ENCODE measurements at places on chromosomes 5 and 9.

- no peak for DNase-seq
Measured at GRCh38 chr9:123407217-123407851, 51.3 kb downstream of the CRB2 start.

DNA sequence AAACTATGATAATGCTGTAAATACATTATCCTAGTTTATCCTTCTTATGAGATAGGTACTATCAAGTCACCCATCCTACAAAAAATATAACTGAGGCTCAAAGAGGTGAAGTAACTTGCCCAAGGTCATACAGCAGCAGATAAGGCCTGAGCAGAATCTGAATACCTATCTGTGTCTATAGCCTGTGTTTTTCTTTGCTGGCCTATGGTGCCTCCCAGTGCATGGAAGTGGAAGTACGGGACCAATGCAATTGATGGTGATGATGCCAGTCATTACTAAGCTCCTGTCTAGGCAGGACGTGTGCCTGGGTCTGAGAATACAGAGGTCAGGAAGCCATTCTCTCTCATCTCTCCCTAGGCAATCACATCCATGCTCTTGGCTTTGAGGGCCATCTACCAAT, 67.8 kb downstream of the FAT2 start:
- DNase-seq, result no peak

GRCh38 chr9:123350590-123351310, 5.2 kb upstream of the CRB2 start:
- no peak for DNase-seq

- DNase-seq, result no peak
Measured at GRCh38 chr5:173139631-173140030, 4.7 kb upstream of the BNIP1 start.

GRCh38 chr5:173138707-173139106, 5.6 kb upstream of the BNIP1 start:
- no peak for DNase-seq

DNA sequence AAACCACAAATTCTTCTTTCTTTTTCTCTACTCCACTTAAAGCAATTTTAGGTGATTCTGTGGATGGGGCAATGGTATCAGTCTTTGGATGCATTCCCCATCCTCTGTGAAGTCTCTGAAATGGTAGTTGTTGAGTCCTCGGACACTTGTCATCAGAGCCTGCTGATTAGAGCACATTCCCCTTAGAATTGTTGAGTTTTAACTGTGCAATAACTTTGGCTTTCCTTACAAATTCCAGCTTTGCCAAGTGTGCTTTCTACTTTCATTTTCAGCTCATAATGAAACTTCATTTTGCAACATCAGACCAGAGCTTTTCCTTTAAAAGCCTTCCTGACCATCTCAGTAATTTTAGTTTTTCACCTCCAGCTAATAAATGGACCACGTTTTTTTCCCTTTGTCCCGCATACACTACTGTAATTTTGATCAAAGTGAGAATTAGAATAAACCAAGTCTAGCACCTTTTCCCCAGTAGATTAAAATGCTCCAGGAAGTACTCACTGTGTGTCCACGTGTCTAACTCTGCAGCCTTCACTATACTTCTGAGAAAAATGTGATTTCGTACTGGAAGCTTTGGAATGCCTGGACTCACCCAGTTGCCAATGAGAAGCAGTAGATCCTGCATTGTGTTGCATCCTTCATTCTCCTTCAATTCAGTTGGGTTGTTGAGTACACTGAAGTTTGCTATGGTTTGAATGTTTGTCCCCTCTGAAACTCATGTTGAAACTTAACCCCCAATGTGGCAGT, 135.6 kb downstream of the NTRK2 start:
- DNase-seq, result no peak
